T-helper 2 cell (primary cell): ENCODE measurements at places on chromosomes 1 and 21.

- no peak for DNase-seq
Observed at GRCh38 chr1:6960291-6960811, 175.1 kb downstream of the CAMTA1 start.

- DNase-seq, result no peak
Observed at GRCh38 chr1:11529763-11530730, 51.1 kb downstream of the DISP3 start.

DNA sequence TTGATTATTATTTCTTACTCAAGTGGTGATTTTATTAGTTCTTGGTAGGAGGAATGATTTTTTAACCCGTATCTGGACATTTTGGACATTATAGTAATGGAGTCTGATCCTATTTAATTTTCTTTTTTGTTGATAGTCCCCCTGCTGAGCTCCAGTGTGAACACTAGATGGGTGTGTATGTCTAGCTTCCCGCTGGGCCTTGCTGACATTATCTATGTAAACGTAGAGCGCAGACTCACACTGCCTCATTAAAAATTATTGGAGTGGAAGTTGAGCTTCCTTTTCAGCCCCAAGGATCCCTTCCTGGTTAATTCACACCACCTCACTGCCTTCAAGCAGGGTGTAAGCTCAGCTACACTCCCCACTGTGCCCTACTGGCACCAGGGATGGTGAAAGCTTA lies 467.6 kb upstream of the PKN2 start:
- DNase-seq, result no peak

DNA sequence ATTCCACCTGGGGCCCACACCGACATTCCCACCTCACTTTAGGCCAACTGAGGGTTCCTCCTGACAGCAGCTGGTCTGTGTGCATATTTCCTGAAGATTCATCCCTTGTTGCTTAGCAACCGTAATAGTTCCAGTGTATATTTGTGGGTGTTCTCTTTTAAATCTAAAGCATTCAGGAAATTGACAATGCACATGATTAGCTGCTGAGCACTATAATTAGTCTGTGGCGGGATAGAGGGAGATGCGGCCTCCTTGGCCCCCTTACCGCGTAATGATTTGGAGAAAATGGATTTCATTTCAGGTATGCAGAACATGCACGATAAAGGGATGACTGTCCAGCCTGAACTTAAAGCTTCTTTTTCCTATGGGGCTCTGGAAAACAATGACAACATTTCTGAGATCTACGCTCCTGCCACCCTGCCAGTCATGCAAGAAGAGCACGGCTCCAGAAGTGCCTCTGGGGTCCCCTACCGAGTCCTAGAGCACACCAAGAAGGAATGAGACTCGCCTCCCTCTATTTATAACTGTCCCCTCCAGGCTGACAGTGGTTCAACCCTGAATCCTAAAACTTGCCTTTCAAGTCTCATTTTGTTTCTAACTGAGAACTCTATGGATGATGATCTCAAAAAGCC lies 33.8 kb upstream of the RCAN3 start:
- DNase-seq, result no peak

GRCh38 chr1:166165661-166166328 lies 1.0 kb downstream of the FAM78B start:
- DNase-seq, result peak; percentile 21

DNA sequence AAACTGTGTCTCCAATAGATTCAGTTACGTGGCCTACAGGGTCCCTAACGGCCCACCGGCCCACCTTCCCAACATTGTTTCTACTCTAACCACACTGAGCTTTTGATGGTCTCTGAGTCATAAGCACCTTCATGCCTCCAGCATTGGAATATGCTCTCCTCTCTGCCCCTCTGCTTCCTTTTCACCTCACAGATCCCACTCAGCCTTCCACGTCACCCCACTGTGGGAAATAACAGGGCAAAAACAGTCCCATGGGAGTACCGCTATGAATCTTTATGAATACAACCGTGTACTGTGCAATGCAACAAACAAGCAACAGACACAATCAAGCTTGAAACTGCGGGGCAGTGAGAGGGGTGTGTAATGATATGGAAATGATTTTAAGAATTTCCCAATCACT lies 5.3 kb upstream of the SARS1 start:
- DNase-seq, result no peak

DNA sequence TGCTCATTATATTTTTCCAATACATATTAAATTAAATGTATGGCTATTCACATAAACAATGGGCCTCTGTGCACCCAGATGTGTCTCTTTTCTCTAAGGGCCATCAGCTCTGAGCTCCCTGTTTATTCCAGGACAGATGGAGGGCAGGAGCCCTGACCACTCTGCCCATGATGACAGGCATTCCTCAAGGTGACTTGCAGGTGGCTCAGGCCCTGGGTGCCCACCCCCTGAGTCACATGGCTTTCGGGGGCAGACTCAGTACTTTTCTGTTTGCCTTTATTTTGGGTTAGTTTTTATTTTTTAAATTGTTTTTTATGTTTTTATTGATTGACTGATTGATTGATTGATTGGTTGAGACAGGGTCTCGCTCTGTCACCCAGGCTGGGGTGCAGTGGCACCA lies 6.4 kb upstream of the LRP8 start:
- no peak for DNase-seq

- no peak for DNase-seq
Observed at GRCh38 chr1:74811436-74812179, 78.7 kb downstream of the TYW3 start.

- DNase-seq, result no peak
Observed at GRCh38 chr1:39317910-39318633, 113.6 kb downstream of the MACF1 start.

DNA sequence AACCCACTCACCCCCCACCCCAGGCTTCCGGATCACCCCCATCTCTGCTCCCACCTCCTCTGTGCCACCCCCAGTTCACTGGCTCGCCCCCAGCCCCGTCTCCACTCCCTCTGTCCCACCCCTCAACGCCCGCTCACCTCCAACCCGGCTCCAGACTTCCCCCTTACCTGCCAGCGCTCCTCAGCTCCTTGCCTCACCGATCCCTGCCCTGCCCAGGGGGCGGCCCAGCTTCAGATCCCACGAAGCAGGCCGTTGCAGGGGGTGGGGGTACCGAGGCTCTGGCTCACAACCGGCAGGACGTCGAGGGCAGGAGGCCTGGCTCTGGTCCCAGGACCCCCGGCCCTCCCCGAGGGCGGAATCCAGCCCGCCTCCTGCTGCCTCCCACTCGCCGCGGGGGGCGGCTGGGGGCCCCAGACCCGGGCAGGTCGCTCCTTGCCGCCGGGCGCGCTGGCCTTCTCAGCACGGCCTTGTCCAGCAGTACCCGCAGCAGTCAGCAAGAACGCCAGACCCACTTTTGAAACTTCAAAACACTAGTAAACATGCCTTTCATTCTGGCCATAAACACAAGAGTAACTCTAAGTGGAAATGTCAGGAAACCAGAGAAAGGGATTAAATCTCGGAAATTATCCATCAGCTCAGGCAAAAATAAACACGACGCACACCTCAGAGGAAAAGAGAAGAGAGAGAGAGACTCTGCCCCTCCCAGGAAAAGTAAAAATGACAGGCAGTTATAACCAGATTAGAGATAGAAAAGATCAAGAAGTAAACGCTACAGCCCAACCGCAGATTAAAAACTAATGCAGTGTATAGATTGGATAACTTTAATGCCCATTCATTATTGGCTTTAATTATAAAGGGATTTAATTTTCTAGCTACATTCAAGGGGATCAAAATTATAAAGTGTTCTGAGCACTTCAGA lies 1.0 kb upstream of the FAM89A start:
- DNase-seq, result no peak
